ENCODE measurements at places on chromosomes 3 and 15. TPM values are rescaled to one million over a fixed set of nuclear protein-coding genes. Genes with fewer than 3 reads are reported as not detected.

DNA sequence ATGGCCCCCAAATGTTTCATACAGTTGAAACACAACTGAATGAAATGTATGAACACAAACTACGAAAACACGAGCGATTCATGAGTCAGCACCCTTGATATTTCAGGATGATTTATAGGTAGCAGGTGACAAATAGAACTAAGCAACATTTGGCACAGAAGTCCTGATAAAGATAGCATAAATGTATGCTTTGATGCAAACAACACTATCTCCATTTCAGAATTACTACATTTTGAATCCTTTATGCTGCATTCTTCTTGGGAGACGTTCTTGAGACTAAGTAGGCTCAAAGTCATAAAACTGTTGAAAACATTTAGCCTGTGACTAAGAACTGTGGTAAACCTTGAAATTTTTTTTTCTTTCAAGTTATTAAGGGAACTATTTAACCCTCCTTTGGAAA, 200.3 kb upstream of the ICE2 start:
- no peak overlapping the region for H3K4me3 ChIP-seq

- H3K4me3 ChIP-seq = no peak overlapping the region
- no peak for DNase-seq
- no peaks in the 10 kb centered on the region for H3K36me3 ChIP-seq
Observed at GRCh38 chr3:80391573-80391972, 623.8 kb upstream of the ROBO1 start.

DNA sequence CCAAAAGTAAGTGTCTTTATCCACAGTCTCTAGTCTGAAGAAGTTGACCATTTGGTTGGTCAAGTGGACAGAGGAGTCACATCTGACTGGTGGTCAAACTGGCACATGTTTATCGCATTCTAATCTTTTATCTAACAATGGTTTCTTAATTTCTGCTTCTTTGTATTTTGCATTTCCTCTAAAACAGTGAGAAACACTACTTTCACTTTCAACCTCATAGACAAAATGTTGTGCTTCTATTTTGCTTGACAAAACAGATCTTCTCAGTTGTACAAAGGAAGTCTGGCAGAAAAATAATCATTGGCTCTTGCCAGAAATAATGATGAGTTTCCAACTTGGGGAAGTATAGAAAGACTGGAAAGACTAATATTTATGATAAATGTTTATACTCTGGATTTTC, 103.9 kb downstream of the MME start:
- DNase-seq = no peak
- no peaks in the 10 kb centered on the region for H3K4me1 ChIP-seq
- H3K4me3 ChIP-seq = no peak overlapping the region
- no peak overlapping the region for H3K27ac ChIP-seq

The REC114 gene
- total RNA-seq = not detected

All from vagina (tissue), 2 donors.